ENCODE measurements at places on chromosomes 7 and 10.

DNA sequence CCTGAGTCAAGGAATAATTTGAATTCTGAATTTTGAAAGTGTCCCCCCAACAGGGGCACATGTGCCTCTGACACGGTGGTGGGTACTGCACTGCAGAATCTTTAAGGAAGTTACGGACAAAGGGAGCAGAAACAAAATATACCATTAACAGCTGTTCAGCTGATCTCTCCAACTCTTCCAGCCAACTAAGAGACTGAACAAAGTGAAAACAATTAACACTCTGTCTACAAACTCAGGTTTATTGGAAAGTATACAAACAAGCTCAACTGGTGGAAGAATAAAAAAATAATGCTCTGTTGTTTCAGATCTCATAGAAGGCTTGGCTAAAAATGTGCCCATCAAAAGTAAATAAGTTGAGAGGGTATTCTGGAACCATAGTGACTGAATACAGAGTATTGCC, 34.4 kb downstream of the ASB4 start:
- no peak for DNase-seq

DNA sequence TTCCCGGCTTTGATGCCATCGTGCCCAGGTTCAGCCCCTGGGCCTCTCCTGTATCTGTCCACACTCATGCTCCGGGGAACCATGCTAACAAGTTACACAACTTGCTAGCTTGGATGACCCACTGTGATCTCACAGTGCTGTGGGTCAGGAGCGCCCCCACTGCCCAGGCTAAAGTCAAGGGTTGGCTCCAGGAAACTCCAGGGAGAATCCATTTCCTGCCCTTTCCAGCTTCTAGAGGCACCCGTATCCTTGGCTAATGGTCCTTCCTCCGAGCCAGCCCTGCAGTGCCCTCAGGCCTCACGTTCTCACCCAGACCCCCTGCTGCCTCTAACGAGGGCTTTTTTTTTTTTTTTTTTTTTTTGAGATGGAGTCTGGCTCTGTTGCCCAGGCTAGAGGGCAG, 19.5 kb downstream of the AMZ1 start:
- no peak for DNase-seq

- no peak for DNase-seq
Observed at GRCh38 chr7:150857276-150858055, 5.1 kb downstream of the AOC1 start.

GRCh38 chr7:108246227-108246837, 116.2 kb upstream of the LAMB4 start:
- DNase-seq = no peak

GRCh38 chr10:28806488-28806941, 129.2 kb downstream of the BAMBI start:
- no peak for DNase-seq

DNA sequence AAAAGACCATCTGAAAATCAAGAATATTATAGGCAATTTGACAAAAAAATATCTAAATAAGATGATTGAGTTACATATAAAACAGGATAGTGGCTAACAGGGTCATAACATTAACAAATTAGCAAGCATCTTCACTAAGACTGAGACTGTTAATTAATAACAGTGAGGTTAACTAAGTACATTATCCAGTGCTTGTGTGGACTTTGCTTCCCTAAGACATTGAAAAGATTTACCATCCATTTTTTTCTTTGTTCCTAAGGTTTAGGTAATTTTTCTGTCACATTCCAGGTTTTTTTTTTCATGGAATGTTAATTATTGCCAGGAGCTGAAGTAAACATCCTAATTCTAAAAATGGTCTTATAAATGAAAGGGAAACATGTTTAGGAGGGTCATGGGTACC, 227.6 kb downstream of the ANKRD7 start:
- DNase-seq = no peak

DNA sequence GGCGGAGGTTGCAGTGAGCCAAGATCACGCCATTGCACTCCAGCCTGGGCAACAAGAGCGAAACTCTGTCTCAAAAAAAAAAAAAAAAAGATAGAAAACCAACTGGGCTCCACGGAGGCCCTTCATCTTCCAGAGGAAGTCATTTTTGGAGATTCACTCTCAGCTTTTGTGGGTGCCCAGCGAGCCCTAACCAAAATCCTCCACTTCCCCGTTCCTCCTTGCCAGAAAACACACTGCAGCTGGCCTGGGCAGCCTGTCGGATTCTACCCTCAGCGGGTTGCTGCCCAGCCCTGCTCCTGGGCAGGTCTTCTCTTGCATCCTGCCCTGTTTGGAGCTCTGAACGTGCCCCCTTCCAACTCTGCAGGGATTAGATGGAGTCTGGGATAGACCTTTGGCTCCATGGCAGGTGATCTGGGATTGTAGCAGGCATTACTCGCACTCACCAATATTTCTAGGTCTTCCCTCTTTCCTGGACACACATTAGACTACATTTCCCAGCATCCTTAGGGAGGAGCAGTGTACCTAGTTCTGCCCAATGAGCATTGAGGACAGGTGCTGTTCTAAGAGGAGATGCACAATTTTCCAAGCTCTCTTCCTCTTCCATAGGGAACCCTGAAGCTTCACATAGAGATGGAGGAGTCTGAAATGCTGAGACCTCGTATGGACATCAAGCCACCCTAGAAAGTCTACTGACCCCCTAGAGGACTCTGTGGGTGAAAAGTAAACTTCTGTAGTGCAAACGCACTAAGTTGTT, 4.6 kb downstream of the GRID2IP start:
- DNase-seq = no peak

DNA sequence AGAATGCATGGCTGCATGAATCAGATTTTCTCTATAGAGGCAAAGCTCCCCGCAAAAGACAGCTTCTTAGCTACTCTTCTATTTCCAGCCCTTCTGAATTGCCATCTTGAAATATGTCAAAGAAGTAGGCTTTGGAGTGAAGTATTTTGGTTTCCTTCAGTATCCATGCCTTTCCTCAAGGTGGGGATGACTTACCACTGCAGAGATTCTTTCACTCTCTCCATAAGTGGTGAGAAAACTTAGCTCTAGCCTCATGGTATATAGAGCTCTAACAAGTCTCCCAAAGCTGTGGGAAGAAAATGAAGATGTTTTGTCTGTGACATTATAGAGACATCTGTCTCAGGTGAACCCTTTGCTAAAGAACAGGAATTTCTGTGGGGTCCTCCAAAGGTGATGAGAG, 89.6 kb upstream of the ITGB1 start:
- DNase-seq = no peak

- DNase-seq = no peak
Observed at GRCh38 chr10:58360412-58361004, 24.7 kb upstream of the TFAM start.

GRCh38 chr7:130144312-130145171, 60.7 kb downstream of the TMEM209 start:
- DNase-seq = no peak

DNA sequence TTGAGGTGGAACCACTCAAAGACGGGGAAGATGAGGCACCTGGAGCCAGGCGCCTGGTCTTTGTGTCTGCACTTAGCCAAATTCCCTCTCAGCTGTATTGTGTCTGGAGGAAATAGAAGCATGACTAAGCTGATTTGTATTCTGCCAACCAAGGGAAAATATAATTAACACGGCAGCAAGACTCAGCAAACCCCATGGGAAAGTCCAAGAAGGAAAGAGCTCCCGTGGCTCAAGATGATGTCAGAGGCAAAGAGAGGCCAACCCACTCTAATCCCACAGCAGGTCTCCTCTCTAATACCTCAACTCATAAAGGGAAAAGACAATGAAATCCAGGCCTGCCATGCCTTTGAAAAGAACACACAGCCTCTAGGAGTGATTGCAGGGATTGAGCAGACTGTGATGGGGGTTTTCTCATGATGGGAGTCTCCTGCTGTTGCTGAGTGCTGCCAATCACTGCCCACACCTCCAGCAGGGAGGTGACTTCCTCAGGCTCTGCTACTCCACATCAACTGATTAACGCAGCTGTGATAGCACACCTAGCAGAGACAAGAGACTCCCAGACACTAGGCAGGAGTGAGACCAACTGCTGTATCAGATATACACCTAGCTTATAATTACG, 255.5 kb upstream of the C7orf33 start:
- DNase-seq = no peak

DNA sequence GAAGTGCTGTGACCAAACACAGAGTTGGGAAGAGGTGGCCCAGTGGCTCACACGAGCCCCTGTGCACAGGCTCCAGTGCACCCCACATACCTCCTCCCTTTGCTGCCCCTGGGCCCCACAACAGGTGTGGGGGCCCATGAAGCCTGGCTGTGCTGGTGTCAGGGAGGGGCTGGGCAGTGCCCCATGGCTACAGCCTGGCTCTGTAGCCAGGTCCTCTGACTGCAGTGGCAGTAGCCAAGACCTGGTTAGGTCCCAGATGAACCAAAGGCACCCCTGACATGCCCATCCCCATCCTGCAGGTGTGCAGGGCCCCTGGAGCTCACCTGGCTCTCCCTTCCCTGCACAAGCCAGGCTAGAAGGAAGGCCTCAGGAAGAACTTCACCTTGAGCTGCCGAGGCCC, 176.3 kb downstream of the GRID1 start:
- no peak for DNase-seq

- no peak for DNase-seq
Observed at GRCh38 chr7:25664593-25664992, 436.3 kb upstream of the NPVF start.

DNA sequence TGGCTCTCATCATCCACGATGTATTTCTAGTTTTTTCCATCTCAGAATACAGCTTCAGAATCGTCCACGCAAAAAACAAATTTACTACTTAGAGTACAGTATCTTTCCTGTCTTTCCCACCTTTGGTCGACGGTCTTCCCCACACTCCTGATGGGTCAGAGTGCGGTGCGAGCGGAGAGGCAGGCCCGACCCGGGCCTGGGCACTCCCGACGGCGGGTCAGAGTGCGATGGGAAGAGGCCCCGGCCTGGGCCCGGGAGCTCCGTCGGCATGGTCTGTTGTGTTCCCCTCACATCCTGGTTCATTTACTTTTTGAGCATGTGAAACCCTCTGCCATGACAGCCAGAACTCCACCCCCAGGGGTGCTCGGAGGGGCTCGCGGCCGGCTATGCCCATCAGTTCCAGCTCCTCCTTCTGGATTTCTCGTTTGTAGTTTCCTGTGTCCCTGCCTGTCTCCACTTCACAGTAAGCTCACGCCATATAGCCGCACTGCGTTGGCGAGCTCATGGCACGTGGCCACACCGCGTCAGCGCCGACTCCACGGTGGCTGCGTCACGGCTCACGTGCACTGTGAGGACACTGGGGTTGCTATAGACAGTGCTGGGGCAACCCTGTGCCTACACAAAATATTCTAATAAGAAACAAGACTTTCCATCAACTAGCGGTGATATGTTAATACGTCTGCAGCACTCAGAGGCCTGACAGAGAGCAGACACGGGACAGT, 7.8 kb downstream of the COX19 start:
- DNase-seq = no peak

- no peak for DNase-seq
Observed at GRCh38 chr10:121792198-121792597, 135.6 kb downstream of the ATE1 start.

- no peak for DNase-seq
Observed at GRCh38 chr7:117901089-117901797, 28.0 kb upstream of the CTTNBP2 start.

DNA sequence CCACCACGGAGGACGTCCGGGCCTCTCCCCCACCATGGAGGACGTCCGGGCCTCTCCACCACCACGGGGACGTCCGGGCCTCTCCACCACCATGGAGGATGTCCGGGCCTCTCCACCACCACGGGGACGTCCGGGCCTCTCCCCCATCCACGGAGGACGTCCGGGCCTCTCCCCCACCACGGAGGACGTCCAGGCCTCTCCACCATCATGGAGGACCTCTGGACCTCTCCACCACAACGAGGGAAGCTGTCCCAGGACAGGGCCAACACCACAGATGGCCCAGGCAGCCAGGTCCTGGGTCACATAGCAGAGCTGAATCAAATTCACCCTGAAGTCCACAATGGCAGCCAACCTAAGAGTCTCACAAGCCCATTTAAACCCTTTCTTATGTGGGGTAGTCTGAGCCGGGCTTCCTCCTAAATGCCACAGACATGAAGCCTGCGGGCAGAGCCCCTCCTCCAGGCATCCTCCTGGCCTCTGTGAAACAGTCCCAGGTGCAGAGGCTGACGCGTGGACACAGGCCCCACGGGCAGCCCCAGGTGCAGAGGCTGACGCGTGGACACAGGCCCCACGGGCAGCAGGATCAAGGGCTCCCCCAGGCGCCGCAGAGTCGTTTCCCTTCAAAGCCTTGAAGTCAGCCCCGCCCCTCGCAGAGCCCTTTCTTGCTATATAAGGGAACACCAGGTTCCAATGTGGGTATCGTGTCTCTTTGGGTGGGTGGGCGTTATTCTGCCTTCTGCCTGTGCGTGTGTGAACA, 47.0 kb downstream of the FOXL3 start:
- DNase-seq = no peak

DNA sequence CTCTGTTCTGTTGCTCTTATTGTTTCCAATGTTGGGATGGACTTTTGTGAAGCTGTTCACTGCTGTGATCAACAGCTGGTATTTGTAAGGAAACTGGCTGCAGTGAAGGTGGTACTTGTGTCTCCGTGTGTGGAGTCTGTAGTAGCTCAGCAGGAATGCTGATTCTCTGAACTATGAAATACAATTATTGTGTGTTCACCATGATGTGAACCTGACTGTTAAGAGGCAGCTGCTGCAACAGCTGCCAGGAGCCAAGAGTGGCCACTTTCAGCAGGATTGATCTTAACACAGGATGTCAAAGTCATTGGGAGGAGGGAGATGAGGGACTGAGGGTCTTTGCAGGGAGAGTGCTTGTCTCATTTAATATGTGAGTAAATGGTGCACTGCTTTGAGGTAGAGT, 13.9 kb downstream of the VSTM2A start:
- DNase-seq = no peak

DNA sequence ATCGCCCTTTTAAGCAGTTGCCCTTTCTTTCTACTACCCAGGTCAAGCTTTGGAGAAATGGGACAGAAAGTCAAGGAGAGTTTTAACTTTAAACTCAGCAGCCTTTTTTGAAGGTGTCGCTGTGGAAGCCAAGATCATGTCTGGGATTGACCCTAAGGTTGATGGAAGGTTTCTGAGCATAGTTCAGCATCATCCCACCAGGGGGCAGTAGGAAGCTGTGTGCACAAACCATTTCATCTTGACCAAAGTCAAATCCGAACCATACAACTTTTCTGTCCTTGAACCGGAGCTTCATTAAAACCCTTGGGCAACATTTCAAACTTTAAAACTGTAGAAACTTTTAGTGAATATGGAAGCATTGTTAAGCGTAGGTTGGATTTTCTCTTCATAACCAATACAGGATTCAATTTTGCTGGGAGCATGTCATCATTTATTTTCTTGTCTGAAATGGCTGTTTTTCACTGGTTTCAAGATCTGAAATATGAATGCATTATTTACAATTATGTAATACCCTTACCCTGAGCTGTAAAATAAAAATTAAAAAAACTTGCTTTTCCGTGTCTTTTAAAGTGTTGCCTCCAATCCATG, 214.4 kb upstream of the KIAA1217 start:
- DNase-seq = peak; percentile 31

DNA sequence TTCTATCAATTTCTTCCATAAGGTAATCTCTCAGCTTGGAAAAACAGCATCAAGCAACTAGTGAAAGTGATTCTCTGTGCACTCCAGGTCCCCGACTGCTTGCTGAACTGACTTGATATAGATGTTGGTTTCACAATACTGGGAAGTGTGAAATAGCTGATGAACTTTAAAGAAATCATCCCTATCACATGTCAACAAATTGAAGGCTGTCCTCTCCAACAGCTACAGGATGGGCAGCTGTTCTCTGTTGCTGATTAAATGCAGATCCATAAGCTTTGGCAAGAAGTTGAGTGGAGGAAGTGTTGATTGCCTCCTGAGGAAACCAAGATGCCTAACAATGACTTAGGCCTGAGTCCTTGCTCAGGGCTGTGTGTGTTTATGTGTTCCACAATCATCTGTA, 130.4 kb upstream of the GDF10 start:
- DNase-seq = peak; percentile 49

Data from inflammatory macrophage (primary cell).